Cortex of kidney (tissue), 1 donor: ENCODE measurements at places on chromosomes 2 and 18.

DNA sequence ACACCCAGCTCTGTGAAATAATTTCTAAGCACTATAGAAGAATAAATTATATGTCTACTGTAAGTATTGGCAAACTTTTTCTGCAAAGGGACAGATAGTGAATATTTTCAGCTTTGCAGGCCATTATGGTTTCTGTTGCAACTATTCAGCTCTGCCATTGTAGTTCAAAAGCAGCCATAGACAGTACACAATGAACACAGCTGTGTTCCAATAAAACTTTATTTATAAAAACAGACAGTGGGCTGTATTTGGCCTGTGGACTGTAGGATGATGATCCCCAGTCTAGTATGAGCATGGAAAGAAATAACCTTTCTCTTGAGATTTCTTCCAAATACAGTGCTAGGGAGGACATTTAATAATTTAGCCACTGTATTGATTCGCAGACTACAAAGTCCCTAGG lies 35.2 kb upstream of the THOC1 start:
- DNase-seq = no peak

GRCh38 chr18:63376538-63376937 lies 9.5 kb upstream of the KDSR start:
- no peak for DNase-seq

GRCh38 chr2:603427-603826 lies 73.8 kb downstream of the TMEM18 start:
- DNase-seq = no peak

- no peak for DNase-seq
Measured at GRCh38 chr2:230891509-230891908, 26.8 kb downstream of the ITM2C start.

DNA sequence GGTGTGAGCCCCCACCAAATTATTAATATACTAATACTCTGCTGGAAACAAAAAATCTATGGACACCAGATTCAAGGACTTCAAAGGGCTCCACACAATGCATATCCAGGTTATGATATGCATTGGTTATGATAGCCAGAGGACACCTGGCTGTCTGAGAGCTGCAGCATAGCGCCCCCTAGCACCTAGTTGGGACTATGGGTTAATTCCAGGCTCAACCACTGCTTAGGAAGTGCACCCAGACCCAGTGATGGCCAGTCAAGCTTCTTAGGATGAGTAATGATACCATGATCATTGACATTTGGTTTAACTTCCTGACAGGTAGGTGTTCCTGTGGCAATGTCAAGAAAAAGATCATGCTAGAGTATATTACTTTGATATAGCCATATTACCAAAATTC lies 3.8 kb upstream of the FRZB start:
- no peak for DNase-seq

- DNase-seq = no peak
Measured at GRCh38 chr18:9898792-9899549, 13.2 kb downstream of the TXNDC2 start.
